ENCODE measurements at places on chromosomes 5 and 9. TPM values are rescaled to one million over a fixed set of nuclear protein-coding genes. Genes with fewer than 3 reads are reported as not detected.

GRCh38 chr9:120894321-120895148, 17.5 kb upstream of the PHF19 start:
- no peak overlapping the region for H3K27ac ChIP-seq
- DNase-seq: peak; percentile 56
- H3K4me3 ChIP-seq: peak overlapping the region; percentile 50
- peaks cover 38% of the 10 kb centered on the region for H3K27me3 ChIP-seq
- peaks cover 21% of the 10 kb centered on the region for H3K4me1 ChIP-seq

DNA sequence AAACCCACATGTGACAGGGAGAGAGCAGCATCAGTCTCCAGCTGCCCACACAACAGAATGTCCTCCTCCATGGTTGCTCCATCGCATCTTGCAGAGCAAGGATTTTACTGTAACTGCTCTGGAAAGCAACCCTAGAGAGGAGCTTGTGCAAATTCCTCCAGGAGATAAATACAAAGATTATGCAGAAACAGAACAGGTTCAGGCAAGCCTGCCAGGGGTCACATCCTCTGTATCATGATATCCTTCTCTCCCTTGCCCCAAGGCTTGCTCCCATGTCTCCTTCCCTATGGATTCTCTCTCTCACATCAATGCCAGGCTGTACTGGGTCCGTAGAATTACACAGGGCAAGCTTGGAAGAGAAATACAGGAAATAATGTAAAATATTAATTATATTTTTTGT, 226.0 kb downstream of the MPDZ start:
- no peaks in the 10 kb centered on the region for H3K36me3 ChIP-seq
- DNase-seq: no peak
- no peak overlapping the region for H3K27ac ChIP-seq

DNA sequence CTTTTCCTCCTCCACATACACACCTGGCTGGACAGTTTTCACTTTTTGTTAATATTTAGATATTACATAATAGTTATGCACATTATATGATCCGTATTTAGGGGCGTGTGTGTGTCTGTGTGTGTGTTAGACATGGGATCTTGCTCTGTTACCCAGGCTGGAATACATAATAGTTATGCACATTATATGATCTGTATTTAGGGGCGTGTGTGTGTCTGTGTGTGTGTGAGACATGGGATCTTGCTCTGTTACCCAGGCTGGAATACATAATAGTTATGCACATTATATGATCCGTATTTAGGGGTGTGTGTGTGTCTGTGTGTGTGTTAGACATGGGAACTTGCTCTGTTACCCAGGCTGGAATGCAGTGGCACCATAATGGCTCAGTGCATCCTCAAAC, 199.0 kb upstream of the OTULINL start:
- H3K36me3 ChIP-seq: peaks cover 31% of the 10 kb centered on the region
- no peak overlapping the region for H3K27ac ChIP-seq
- peaks cover 47% of the 10 kb centered on the region for H3K4me1 ChIP-seq
- no peak overlapping the region for H3K4me3 ChIP-seq

- no peak overlapping the region for H3K27ac ChIP-seq
- no peak for DNase-seq
- no peaks in the 10 kb centered on the region for H3K4me1 ChIP-seq
- H3K4me3 ChIP-seq: no peak overlapping the region
Measured at GRCh38 chr9:120736881-120737280, 22.6 kb upstream of the MEGF9 start.

DNA sequence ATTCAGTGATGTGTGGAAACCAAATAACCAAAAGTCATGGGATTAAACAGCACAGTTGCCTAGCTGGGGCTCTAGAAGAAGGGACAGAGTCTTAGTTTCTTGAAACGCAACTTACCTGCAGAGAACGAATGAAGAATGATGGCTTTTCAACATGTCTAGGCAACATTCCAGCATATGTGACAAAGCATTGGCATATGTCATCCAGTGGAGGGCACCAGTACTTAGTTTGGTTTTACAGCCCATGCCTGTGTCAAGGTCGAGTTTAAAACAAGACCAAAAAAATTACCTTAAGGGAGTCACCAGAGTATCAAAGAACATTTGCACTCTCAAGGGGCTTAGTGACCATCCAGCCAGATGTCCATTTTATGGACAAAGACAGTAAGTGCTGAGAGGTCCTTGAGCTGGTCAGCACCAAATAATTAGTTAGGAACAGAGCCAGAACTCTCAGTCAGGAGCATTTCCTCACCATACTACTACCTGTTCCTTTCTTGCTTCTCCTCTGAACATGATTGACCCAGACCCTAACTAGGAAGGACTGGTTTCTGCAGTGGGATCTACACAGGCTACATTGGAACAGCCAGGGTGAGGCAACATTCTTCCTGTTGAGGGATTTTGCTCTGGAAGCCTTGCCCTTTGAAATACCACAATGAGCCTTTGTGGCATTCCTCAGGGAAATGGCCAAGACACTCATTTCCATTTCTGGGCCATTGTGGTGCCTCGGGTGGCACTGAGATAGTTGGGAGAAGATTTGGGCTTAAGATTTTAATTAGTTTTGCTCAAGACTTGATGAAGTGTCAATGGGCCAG, 75.4 kb upstream of the ANKH start:
- no peak for DNase-seq
- H3K27ac ChIP-seq: no peak overlapping the region
- H3K27me3 ChIP-seq: no peaks in the 10 kb centered on the region
- no peaks in the 10 kb centered on the region for H3K36me3 ChIP-seq
- H3K4me1 ChIP-seq: peaks cover 10% of the 10 kb centered on the region

- DNase-seq: no peak
- H3K27me3 ChIP-seq: peaks cover 30% of the 10 kb centered on the region
- no peak overlapping the region for H3K27ac ChIP-seq
- H3K4me3 ChIP-seq: no peak overlapping the region
- H3K36me3 ChIP-seq: peaks cover 8% of the 10 kb centered on the region
Measured at GRCh38 chr5:82307451-82307850, 29.3 kb upstream of the RPS23 start.

DNA sequence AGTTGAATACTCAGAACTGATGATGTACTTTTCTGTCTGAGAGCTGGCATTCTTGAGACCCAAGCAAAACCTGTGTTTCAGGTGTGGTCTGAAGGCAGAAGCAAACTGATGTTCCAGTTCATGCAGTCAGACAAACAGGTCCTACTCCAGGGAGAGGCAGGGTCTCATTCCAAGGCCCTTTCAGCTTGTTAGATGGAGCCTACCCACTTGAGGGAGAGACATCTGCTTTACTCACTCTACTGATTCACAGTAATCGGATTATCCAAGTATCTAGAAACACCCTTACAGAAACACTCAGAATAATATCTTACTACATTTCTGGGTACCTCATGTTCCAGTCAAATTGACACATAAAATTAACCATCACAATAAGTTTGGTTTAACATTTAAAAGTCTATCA, 207.8 kb downstream of the KDM4C start:
- H3K36me3 ChIP-seq: no peaks in the 10 kb centered on the region
- no peaks in the 10 kb centered on the region for H3K4me1 ChIP-seq
- no peaks in the 10 kb centered on the region for H3K27me3 ChIP-seq
- H3K4me3 ChIP-seq: no peak overlapping the region

DNA sequence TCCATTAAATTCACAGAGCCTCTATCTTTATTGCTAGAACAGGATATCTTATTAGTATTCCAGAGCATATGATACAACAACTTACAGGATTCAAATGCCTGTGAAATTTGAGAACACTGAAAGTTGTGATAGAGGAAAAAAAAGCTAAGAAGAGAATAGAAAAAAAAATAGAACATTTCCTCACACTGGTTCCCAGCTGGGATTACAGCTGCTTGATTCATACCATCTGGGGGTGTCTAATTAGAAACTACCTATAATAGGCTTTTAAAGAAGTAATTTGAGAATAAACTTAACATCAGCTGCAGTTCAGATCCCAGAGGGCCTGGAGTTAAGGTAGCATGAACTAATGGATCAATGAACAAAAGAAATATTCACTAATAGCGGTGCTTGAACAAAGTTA, 922.0 kb downstream of the CDH12 start:
- H3K27ac ChIP-seq: no peak overlapping the region
- peaks cover 20% of the 10 kb centered on the region for H3K36me3 ChIP-seq
- no peaks in the 10 kb centered on the region for H3K4me1 ChIP-seq

DNA sequence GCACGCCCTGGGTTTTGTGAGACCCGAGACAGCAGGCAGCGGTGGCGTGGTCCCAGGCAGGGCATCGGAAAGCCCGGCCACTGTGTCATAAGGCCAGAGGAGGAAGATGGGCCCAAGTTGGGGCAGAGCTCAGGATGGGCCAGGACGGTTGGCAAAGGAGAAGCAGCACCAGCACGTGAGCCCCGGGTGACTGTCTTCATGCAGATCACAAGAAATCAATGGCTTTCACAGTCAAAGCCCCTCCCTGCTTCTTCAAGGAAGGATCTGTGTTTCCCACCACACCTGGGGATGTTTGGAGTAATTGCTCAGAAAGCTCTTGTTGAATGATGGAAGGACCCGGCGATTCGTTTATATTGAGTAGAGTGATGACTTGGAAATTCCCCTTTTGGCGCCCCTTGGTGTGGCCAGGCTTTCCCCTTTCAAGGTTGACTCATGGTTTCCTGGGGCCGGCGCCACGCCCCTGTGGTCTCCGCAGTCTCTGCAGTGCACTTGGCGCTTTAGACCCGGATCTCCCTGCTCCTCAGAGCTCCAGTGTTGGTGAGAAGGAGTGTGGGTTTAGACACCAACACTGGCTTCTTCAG, 52.1 kb downstream of the IL31RA start:
- no peak overlapping the region for H3K27ac ChIP-seq
- DNase-seq: no peak
- H3K27me3 ChIP-seq: no peaks in the 10 kb centered on the region
- H3K4me3 ChIP-seq: no peak overlapping the region
- H3K36me3 ChIP-seq: no peaks in the 10 kb centered on the region
- H3K4me1 ChIP-seq: no peaks in the 10 kb centered on the region

DNA sequence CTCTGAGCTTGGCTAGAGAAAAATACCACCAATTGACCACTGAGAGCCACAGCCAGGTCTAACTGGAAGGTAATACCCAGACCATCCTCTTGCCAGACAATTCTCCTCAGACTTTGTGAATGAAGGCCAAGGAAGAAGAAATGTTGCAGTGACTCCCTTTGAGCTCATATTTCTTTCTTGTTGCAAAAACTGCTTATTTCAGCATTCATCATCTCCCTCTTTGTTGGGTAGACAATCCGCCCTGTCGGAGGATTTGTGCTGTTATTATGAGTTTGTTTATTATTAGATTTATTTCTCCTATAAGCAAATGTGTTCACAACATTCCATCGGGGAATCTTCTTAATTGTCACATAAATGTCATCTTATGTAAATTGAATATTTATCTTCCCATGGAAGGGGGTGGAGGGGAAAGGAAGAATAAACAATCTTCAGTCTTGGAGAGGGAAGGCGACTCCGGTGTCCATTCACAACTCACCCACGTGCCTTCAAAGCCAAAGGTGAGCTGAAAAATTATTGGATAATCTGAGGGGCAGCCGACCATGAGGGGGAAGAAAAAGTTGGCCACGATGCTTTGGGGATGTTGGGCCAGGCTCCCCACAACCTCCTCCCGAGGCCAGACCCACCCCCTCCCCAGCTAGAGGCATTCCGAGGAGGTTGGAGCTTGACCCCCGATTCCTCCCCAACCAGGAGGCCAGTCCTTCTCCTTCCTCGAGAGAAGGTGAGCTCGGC, 1.8 kb upstream of the JADE2 start:
- H3K36me3 ChIP-seq: no peaks in the 10 kb centered on the region
- DNase-seq: no peak
- peak overlapping the region; percentile 98 for H3K4me3 ChIP-seq
- peak overlapping the region; percentile 37 for H3K27ac ChIP-seq
- no peaks in the 10 kb centered on the region for H3K27me3 ChIP-seq
- peaks cover 31% of the 10 kb centered on the region for H3K4me1 ChIP-seq

DNA sequence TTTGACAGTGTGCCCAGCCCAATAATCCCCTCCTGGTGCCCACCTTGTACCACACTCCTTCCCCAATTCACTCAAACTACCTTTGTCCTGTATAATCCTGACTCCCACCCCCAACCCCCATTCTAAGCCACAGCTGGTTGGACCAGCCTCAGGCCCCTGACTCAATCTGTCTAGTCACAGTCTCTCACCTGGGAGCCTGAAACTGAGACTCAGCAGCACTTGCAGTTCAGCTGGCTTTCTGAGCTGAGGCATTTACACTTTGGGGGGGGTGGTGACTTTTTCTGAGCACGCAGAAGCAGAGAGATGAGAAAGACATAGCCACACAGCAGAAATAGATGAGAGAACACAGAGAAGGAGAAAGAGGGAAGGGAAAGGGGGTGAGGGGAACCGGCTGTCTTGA, 247.3 kb downstream of the MAN2A1 start:
- H3K4me3 ChIP-seq: no peak overlapping the region
- no peak for DNase-seq
- peaks cover 4% of the 10 kb centered on the region for H3K4me1 ChIP-seq
- no peak overlapping the region for H3K27ac ChIP-seq

- H3K4me1 ChIP-seq: peaks cover 5% of the 10 kb centered on the region
- H3K27me3 ChIP-seq: no peaks in the 10 kb centered on the region
- DNase-seq: no peak
- no peak overlapping the region for H3K4me3 ChIP-seq
- peaks cover 59% of the 10 kb centered on the region for H3K36me3 ChIP-seq
Measured at GRCh38 chr9:5762421-5762820, 70.5 kb downstream of the ERMP1 start.

- H3K27ac ChIP-seq: peak overlapping the region; percentile 56
- peak; percentile 73 for DNase-seq
- H3K4me1 ChIP-seq: peaks cover 61% of the 10 kb centered on the region
- H3K27me3 ChIP-seq: peaks cover 12% of the 10 kb centered on the region
- H3K4me3 ChIP-seq: peak overlapping the region; percentile 62
Measured at GRCh38 chr9:120875954-120876841, 790 bp downstream of the PHF19 start.

DNA sequence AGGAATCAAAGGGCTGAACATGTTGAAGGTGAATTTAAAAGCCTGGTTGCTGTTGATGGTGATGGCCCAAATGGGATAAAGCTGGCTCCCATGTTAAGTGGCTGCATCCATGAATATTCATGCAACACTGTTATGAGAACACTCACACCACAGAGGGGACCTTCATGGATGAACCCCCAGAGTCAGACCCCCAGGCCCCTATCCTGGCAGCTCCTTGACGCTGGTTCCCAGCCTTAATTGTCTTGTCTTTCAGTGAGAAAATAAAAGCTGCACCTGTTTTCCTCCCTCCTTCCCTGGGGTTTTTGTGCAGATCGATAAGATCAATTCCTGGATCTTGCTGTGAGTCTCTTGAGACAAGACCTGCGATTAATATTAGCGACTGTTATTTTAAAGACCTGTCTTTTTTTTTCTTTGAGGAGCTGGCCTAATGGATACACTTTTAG, 371.7 kb downstream of the ICE1 start:
- no peaks in the 10 kb centered on the region for H3K27me3 ChIP-seq
- peaks cover 7% of the 10 kb centered on the region for H3K4me1 ChIP-seq
- DNase-seq: no peak
- no peaks in the 10 kb centered on the region for H3K36me3 ChIP-seq
- H3K27ac ChIP-seq: no peak overlapping the region

- DNase-seq: no peak
- H3K36me3 ChIP-seq: peaks cover 6% of the 10 kb centered on the region
- no peak overlapping the region for H3K4me3 ChIP-seq
- peaks cover 3% of the 10 kb centered on the region for H3K27me3 ChIP-seq
- H3K4me1 ChIP-seq: no peaks in the 10 kb centered on the region
Measured at GRCh38 chr5:55066277-55066676, 36.2 kb upstream of the GZMA start.

Gene SPARC
- 358 TPM for total RNA-seq

Gene ZNF462
- 101 TPM for total RNA-seq

Gene MORN5
- total RNA-seq: not detected

Gene ZNF366
- total RNA-seq: not detected

Gene SPATA31A3
- total RNA-seq: not detected

Gene LCN1
- total RNA-seq: not detected

Gene WWC1
- total RNA-seq: 29.1 TPM

Gene TMEM174
- not detected for total RNA-seq

Gene FAM81B
- total RNA-seq: not detected

Gene FBXO10
- 14.7 TPM for total RNA-seq

Gene SLCO6A1
- total RNA-seq: 0.42 TPM

Gene F2R
- total RNA-seq: 19.0 TPM

Gene ZDHHC21
- total RNA-seq: 7.3 TPM
